ENCODE measurements at places on chromosomes 16 and 17.

- DNase-seq, result no peak
Observed at GRCh38 chr17:81890447-81891302, 711 bp downstream of the ALYREF start.

DNA sequence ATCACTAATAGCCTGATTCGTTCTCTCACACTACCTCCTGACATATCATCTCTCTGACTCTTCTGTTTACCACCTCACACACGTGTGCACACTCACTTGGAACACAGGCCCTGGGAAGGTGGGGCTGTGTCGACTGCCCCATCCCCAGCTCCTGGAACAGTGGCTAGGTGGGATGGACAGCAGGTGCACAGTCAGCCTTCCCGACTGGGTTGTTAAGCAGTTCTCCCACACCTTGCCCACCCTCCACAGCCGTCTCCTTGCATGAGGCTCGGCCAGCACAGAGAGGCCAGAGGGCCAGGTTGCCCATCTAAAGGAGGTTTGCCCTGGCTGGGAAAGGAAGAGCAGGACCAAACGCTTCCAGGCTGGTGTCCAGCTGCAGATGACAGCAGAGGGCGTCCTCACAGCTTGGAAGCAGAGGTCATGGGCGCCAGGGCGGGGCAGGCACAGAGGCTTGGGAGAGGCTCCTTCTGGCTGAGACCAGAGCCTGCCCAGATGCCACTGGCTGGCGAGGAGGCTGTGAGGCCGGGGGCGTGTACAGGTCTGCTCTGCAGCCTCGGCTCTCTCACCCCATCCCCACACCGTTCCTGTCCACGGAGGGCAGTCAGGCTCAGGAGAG is 92.8 kb downstream of the AMFR start:
- DNase-seq, result no peak

GRCh38 chr17:75240394-75241142 is 20.8 kb downstream of the GGA3 start:
- DNase-seq, result peak; percentile 63

DNA sequence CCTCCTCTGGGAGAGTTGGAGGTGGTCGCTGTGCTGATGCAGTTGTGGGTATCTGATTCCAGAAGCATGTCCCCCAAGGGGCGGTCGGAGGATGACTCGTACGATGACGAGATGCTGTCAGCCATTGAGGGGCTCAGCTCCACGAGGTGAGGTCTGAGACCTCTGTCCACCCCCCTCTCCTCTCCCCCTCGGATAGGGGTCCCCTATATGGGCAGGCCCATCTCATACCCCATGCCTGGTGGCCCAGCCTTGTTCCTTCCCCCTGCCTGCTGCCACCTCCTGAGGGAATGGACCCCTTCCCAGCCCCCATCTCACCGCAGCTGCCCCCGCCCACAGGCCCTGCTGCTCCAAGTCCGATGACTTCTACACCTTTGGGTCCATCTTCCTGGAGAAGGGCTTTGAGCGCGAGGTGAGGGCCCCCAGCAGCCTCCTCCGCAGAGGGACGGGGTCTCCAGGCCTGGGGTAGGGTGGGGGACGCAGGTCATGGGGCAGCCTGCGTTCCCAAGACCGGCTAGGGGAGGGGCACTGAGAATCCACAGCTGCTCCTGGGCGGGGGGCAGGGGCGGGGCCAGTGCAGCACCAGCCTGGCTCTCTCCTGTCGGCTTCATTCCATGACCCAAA is 39.2 kb downstream of the ADCY7 start:
- DNase-seq, result no peak

DNA sequence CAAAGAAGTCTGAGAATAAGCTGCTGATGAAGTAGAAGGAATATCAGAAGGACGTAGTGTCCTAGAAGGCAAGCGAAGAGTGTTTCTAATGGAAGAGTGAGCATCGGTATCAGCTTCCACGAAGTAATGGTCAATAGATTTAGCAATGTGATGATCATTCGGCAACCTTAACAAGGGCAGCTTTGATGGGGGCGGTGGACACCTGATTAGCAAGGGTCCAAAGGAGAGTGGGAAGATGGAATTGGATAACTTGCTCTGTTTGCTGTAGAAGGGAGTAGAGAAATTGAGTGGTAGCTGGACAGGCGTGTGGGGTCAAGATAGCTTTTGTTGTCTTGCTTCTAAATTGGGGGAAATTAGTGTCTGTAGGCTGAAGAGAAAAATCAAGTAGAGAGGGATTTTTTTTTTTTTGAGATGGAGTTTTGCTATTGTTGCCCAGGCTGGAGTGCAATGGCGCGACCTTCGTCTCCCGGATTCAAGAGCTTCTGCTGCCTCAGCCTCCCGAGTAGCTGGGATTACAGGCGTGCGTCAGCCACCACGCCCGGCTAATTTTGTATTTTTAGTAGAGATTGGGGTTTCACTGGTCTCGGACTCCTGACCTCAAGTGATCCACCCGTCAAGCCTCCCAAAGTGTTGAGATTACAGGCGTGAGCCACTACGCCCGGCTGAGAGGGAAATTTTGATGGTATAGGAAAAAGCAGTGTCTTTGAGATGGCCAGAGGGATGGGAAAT is 13.9 kb upstream of the HES7 start:
- no peak for DNase-seq

- no peak for DNase-seq
Observed at GRCh38 chr16:194516-194915, 14.3 kb downstream of the HBQ1 start.

DNA sequence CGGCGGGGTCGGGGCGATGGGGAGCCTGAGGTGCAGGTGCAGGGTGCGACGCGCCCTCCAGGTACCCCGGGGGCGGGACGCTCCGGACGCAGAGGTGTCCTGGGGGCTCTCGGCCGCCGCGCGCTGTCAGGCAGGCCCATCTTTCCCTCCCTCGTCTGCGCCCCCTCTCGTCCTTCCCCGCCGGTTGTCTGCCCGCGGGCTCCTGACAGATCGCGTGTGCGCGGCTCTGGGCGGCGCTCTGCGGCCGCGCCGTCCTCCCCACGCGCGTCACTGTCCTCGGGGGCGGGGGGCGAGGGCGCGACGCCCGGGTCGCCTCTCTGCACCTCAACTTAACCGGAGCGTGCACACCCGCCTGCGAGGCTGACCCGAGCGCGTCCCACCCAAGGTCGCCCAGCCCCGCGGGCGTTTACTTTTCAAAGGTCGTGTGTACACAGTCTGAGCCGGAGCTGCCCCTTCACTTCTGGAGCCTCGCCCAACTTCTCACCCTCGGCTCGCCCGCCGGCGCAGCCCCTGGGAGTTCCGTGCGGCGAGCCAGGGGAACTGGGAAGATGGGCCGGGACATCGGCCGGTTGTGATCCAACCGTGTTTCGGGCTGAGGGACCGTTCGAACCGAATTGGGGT is 512 bp downstream of the AKAP1 start:
- peak; percentile 53 for DNase-seq

DNA sequence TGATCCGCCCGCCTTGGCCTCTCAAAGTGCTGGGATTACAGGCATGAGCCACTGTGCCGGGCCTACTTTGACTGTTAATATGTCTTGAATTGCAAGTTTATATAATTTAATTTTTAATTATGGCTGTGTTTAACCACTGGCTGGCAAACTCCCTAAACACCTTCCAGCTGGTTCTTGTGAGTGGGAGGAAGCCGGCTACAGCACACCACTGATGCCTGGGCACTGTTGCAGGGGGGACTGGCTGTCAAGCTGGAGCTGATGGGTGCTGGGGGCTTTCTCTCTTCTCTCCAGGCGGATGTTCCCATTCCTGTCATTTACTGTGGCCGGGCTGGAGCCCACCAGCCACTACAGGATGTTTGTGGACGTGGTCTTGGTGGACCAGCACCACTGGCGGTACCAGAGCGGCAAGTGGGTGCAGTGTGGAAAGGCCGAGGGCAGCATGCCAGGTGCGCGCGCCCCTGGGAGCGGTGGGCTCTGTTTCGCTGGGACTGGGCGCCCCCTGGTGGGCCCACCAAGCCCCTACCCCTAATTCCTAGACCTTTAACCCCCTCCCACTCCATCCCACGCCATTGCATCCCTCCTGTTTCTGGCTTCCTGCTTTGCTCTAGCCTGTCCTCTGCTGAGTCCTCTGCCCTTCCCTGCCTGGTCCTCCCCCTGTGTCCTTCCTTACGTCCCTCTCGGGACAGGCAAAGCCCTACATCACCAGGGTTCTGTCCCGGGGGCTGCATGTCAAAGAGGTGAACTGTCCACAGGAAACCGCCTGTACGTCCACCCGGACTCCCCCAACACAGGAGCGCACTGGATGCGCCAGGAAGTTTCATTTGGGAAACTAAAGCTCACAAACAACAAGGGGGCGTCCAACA is 9.5 kb downstream of the TBX21 start:
- no peak for DNase-seq

DNA sequence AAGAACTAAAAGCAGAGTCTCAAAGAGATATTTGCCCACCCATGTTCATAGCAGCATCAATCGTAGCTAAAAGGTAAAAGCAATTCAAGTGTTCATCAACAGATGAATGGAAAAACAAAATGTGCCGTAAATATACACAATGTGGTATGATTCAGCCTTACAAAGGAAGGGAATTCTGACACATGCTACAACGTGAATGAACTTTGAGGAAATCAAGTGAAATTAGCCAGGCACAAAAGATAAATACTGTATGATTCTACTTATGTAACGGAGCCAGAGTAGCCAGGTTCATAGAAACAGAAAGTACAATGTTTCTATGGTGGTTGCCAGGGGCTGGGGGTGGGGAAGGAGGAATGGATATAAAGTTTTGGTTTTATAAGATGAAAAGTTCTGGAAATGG is 57.8 kb upstream of the IL34 start:
- no peak for DNase-seq

DNA sequence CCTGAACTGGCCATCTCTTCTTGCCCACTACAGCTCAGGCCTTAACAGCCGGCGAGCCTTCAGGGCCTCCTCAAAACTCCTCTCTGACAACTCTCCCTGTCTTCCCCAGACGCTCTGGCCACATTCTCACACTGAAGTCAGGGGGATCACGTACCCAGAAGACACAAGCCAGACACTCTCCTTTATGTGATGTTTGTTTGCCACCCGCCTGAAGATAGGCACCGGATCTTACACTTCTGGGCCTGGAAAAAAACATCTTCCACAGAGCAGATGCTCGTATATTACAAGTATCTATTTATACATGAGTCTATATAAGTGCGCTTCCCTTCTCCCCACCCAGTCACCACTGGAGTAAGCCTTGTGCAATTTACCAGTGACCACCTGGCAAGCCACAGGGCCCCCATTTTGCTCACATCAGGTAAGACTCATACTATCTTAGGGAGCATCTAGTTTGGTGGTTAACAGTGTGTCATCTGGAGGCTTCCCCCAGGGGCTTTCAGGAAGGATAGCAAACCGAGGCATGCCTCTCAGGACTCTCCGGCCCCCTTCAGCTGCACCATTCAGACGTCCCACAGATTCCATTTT is 349.4 kb downstream of the SOX9 start:
- no peak for DNase-seq

DNA sequence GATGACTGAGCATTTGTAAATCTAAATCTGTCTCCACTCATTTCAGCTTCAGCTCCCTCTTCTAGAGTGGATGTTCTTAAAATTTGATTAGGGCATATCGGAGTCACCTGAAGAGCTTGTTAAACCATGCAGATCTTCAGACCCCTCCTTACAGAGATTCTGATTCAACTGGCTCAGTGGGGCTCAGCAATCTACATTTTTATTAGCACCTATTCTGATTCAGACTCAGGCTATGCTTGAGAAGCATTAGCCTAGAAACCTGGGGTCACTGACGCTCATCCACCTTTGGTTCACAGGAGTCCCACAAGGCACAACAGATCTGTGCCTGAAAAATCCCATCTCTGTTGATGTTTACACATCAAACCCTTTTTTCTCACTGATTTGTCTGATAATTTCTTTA is 365.6 kb downstream of the GRIN2A start:
- DNase-seq, result no peak

DNA sequence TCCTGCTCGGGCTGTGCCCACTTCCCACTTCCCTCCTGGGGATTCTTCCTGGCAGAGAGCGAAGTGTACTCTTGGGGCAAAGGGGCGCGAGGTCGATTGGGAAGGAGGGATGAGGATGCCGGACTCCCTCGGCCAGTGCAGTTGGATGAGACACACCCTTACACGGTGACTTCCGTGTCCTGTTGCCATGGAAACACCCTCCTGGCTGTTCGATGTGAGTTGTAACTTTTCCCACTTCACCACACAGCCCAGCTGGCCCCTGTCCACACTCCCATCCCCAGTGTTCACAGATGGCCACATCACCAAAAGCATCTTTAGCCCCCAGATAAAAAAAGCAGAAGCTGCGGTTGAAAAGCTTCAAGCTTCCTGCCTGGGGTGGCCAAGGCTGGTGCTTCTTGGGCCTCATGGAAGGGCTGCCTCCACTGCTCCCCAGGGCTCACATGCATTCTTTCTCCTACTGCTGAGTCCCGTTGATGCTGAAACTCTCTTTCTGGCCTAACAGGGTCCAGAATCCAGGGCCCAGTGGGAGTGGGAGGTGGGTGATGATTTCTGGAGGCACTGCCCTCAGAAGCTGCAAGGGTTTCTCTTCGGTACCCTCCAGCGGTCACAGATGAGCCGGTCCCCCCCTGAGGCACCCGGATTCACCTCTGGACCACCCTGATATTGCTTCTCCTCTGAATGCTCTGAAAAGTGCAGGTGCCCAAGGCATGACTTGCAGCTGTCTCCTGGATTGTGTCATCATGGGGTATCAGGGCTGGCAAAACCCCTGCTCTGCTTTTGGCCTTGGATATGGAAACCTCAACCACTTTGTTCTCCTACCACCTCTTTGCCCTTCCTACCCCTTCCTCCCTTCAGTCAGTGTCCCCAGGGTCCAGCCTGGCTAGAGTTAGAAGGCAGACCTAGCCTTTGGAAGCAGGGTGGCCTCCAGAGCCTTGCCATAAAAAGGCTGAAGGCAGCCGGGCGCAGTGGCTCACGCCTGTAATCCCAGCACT is 2.2 kb upstream of the TRAF4 start:
- peak; percentile 54 for DNase-seq

- no peak for DNase-seq
Observed at GRCh38 chr16:30997725-30998711, 12.4 kb downstream of the STX1B start.

- no peak for DNase-seq
Observed at GRCh38 chr16:49461517-49461951, 87.9 kb downstream of the C16orf78 start.

- no peak for DNase-seq
Observed at GRCh38 chr17:78441271-78441971, 63.0 kb downstream of the PGS1 start.

DNA sequence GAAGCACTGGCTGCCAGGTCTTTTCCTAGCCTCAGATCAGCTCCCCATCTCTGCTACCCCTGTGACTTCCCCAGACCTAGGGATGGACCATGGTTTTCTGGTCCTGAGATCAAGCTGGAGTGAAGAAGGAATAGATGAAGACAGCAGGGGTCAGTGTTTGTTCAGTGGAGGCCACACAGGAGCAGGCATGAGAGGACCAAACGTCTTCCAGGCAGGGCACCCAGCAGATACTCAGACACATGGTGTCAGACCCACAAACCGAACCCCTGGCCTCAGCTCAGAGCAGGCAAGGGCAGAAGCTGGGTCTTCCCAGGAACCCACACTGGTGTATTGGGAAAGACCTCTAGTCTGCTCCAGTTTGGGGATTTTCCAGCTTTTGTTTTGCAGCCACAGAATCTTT is 189.7 kb downstream of the IRX5 start:
- no peak for DNase-seq

GRCh38 chr16:76696876-76697275 is 419.7 kb downstream of the CNTNAP4 start:
- DNase-seq, result no peak

GRCh38 chr16:30585022-30585399 is 486 bp downstream of the ZNF785 start:
- DNase-seq, result no peak
